Nucleus accumbens (tissue), 56 donors: ENCODE measurements at places on chromosomes 2 and 18.

GRCh38 chr2:221293949-221294742 lies 278.0 kb downstream of the EPHA4 start:
- DNase-seq, result no peak

DNA sequence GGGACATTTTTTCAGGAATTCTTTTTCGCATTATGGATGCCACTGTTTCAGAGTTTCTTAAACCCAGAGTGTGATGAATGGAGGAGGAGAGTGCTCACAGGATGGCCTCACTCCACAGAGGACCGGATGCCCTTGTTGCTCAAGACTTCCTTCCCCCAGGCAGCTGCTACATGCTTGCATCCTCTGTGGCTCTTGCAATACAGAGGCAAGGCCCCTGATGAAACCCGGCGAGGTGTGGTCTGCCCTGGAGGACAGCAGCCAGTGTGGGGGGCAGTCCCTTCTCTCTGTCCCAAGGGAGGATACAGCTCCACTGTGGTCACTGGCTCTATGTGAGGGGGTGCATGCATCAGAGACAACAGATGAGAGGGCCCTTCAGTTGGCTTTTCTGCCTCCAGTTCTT lies 109.6 kb downstream of the SH3RF3 start:
- DNase-seq, result no peak

GRCh38 chr2:15765686-15766302 lies 174.1 kb downstream of the DDX1 start:
- no peak for DNase-seq

GRCh38 chr18:47036298-47036874 lies 965 bp upstream of the ELOA2 start:
- DNase-seq, result no peak

- no peak for DNase-seq
These were observed 10.4 kb upstream of the MAP4K3 start for GRCh38 chr2:39447266-39448168.

GRCh38 chr2:194166818-194167217 lies 1490.2 kb upstream of the SLC39A10 start:
- DNase-seq, result no peak

DNA sequence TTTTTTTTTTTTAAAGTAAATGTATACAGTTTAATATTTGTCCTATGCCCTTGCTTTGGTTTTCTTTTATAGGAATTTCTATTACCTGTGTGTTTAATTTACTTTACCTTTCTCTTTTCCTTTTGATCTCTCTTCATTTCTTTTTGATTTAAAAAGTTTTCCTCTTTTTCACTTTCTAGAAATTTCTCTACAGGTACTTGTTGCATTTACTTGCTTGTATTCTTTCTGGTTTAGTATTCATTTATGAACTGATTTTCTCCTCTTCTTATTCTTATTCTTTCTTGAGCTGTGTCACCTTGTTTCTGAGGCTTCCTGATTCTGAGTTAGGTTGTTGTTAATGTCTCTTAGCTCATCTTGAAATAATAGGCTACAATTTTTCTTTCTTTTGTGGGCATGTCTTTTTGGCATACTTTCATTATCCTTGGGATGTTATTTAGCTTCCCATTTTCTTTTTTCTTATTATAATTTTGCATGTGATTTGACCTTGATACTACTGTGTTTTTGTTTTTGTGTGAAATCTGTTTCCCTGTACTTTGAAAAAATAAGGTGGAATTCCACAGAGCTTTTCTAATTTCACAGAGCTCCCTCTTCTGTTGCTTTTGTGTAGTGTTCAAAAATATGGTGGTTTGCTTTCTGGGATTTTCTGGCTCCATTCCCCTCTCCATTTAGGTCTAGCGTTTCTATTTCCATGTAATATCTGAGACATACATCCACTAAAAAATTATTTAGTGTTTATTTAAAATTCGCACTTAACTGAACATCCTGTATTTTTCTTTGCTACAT lies 25.5 kb upstream of the ALMS1 start:
- DNase-seq, result no peak

GRCh38 chr2:64295326-64296139 lies 151.3 kb upstream of the PELI1 start:
- no peak for DNase-seq

- no peak for DNase-seq
These were observed 36.5 kb upstream of the PGAP1 start for GRCh38 chr2:196963043-196963442.

DNA sequence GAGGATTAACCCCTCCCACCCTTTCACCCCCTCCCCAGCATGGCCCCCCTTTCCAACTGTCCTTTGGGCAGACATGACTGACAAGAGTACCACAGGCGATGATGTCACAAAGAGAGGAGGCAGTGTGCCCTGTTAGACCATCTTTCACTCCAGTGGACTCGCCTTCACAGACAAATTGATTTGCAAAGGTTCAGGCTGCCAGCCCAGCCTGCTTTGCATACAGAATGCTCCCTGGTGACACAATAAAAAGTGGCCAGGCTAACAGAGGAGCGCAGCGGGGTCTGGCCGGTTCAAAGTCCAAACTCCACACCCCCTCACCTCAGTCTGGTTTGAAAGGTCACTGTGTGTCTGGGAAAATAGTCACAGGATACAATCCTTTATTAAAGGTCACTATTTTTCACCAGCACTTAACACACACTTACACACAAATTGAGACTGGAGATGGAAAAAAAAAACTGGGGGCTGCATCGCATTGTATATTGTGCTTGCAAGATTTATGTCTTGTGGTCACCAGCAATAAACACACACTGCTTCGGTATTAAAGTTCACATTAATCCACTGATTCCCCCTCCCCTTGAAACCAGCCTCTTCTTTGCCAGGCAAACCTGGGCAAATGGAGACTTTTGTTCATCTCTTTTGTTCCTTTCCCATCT lies 236.9 kb downstream of the BCL11A start:
- DNase-seq, result no peak

GRCh38 chr2:40244675-40245074 lies 207.2 kb downstream of the SLC8A1 start:
- peak; percentile 23 for DNase-seq

DNA sequence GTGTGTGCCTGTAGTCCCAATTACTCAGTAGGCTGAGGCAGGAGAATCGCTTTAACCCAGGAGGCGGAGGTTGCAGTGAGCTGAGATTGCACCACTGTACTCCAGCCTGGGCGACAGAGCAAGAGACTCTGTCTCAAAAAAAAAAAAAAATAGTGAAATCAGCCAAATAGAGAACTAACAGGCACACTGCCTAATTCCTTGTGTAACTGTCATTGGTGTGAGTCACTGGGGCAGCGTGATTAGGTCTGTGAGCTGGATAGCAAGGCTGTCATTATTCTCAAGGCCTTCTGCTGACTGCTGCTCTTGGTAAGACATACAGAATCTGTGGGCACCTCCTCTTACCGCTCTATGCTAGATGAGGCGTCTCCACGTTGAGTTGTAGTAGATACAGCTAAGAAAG lies 270.3 kb downstream of the NEDD4L start:
- DNase-seq, result no peak

DNA sequence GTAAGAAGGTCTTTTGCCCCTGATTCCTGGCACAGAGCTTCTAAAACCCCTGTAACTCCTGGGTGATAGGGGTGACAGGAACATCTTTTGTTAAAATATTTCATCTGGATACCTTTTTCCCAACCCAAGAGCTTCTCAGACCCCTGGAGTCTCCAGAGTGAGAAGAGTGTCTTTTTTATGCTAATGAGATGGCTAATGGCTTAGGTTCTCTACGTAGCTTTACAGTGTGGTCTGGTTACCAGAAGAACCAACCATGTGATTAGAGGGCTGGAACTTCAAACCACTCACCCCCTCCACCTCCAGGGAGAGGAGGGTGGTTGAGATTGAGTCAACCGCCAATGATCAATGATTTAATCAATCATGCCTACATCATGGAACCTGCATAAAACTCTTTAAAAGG lies 16.2 kb upstream of the DCC start:
- no peak for DNase-seq
